Glomerular endothelial cell (primary cell): ENCODE measurements at places on chromosomes 11 and 22. TPM values are rescaled to one million over a fixed set of nuclear protein-coding genes. Genes with fewer than 3 reads are reported as not detected.

- no peak for DNase-seq
Measured at GRCh38 chr11:69419662-69420395, 61.6 kb upstream of the LINC01488 start.

- no peak for DNase-seq
Measured at GRCh38 chr11:69393865-69394233, 87.6 kb upstream of the LINC01488 start.

GRCh38 chr22:25654676-25655075 lies 87.3 kb upstream of the MYO18B start:
- no peak for DNase-seq

- DNase-seq: no peak
Measured at GRCh38 chr11:103929170-103929903, 107.1 kb upstream of the DDI1 start.

DNA sequence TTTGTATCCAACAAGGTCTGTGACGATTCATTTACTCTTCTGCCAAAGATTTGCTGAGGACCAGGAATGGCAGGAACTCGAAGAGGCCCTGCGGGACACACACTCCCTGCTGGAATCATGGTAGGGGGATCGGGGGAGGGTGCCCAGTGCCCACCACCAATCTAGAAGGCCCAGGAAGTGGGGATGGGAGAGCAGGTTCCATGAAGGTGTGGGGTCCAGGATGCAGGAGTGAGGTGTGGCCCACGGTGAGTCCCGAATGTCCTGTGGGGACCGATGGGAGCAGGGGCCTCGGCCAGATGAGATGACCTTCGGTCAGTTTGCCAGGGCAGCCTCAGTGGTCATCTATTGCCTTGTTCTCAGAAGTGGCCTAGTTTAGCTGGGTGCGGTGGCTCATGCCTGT lies 492.7 kb downstream of the BRD1 start:
- no peak for DNase-seq

The PLEKHB1 gene
- 0.44 and 0.58 TPM in 2 replicates for total RNA-seq

GRCh38 chr11:133663135-133663985 lies 131.1 kb upstream of the OPCML start:
- no peak for DNase-seq

DNA sequence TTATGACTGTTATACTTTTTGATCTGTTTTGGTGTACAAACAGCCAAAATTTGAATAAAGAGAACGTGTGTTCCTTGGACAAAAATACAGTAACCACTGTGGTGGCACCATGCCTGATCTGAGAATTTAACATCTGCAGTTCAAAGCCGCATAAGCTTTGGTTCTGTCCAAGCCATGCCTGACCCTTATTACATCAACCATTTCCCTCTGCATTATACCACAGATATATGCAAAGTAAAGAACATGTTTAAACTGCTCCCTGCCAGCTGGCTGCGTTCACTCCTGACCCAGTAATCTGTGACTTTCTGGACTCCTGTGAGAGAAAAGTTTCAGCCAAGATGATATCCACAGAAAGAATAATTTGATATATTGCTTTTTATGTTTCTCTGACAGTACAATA lies 890.5 kb upstream of the ANO3 start:
- DNase-seq: no peak

The CSF2RB gene
- total RNA-seq: 3.6 and 19.8 TPM in 2 replicates

The RBMXL2 gene
- not detected in 2 replicates for total RNA-seq

The H19 gene
- total RNA-seq: 91.3 and 154 TPM in 2 replicates

DNA sequence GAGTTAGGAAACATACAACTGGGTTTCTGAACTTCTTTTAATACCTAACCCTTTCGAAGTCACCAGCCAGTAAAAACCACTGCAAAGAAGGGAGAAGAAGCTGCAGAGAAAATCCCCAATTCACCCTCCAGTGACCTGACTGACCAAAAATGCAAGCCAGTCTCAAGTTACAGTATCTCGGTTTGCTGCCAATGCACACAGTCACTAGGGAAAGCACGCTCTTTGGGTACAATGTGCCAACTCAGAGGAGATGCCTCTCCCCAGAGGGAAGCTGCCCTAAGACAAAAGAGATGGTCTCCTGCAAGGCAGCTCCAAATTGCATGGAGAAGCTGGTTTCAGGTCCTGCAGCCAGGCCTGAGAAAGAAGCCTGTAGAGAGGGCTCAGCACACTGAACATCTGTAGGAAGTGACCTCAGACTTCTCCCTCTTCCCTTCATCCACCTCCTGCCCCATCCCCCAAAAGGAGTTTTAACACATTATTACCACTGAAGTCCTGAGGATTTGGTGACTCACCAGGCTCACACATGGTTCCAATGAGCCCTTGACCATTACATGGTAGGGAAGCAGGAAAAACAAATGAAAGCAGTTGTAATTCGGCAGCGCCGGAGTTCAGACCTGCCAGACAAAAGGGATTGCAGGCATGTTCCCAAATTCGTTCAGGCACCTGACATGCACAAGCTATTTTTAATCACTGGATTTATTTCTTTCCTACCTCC lies 90.1 kb downstream of the ETS1 start:
- DNase-seq: no peak

The TBX10 gene
- not detected in 2 replicates for total RNA-seq

DNA sequence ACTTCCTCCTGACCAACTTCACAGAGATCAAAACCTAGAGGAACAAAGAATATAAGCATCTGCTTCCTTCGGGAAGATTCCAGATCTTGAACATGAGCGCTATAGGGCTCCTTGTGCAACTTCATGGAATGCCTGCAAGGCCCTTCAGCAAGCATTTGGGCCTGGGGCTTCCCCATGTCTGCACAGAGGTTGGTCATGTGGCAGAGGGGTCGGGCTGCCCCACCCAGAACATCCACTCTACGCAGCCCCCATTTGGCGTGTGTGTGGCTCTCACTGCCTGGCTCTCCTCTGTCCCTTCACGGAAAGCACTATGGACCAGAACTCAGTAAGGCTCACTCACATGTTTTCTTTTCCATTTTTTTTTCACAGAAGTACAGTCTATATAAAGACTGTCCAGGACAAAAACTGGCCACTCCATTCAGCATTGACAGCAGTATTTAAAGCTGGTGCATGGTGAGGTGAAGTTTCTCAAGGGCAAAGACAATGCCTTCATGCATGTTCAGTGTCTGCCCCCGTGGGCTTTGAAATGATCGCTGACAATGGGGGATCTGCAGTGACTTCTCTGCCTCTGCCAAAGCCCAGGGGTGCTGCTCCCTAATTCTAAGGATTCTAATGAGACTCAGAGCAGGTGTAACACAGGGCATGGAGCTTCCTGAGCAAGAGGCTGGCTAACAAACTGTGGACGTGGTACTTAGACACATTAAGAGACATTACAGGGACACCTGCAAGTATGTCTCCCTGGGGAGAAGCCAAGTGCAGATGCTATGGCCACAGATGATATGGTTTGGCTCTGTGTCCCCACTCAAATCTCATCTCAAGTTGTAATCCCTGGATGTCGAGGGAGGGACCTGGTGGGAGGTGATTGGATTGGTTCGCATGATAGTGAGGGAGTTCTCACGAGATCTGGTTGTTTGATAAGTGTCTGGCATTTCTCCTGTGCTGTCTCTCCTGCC lies 66.5 kb upstream of the PITPNB start:
- DNase-seq: no peak

- no peak for DNase-seq
Measured at GRCh38 chr22:41030891-41031290, 61.5 kb upstream of the EP300 start.

DNA sequence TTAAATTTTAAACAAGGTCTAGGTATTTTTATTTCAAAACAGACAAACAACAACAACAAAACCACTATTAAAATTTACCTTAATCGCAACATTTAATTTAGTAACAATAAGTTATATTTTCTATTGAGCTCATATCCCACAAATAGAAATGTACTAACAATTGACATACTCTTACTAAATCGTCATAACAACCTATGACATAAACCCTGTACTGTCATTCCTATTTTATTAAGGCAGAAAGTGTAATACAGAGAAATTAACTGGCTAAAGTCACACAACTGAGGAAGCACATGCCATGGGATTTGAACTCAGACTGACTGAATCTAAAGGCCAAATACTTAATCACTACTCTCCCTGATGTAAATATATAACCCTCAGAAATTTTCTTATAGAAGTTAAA lies 3.0 kb downstream of the KIF18A start:
- DNase-seq: no peak

- no peak for DNase-seq
Measured at GRCh38 chr11:15906481-15907035, 449.8 kb downstream of the SOX6 start.

GRCh38 chr22:18069041-18069440 lies 8.7 kb upstream of the PEX26 start:
- DNase-seq: no peak

- DNase-seq: no peak
Measured at GRCh38 chr11:42975180-42975529, 336.6 kb upstream of the API5 start.
